ENCODE measurements at places on chromosomes 2 and 18.

DNA sequence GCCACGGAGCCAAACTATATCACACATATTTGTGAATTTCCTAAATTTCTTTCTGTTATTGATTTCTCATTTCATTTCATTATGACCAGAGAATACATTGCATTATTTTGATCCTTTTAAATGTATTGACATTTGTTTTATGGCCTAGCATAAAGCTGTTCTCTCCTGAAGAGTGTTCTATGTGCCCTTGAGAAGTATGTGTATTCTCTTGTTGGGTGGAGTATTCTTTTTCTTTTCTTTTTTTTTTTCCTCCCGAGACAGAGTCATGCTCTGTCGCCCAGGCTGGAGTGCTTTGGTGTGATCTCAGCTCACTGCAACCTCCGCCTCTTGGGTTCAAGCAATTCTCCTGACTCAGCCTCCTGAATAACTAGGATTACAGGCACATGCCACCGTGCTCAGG is 5.2 kb downstream of the HAUS1 start:
- no peak for DNase-seq

DNA sequence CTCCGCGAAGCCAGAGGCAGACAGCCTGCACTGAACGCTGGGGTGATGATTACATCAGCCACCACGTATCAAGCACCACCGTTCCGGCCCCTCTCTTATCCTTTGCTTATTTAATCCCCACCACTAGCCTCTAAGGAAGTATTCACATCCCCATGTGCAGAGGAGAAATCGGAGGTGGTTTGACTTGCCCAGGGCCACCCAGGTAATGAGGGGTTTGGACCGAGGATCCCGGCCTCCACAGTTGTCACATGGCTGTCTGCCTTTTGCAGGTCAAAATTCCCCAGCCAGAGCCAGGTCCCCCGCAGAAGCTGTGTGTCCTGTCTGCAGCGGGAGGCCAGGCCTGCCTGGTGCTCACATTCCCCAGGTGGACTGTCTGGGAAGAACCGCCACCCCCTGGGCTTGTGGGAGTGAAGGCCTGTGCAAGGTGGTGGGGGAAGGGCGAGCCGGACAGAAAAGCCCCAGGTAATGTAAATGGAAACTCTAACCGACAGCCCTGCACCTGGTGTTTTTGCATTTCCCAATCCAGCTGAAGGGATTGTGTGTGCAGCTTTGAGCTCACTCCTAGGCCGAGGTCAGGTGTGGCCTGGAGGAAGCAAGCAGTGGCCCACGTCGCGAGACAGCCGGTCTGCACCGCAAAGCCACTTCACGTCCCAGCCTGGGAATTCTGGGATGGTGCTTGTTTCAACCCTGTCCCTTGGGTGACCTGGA is 108.5 kb upstream of the ID2 start:
- no peak for DNase-seq

DNA sequence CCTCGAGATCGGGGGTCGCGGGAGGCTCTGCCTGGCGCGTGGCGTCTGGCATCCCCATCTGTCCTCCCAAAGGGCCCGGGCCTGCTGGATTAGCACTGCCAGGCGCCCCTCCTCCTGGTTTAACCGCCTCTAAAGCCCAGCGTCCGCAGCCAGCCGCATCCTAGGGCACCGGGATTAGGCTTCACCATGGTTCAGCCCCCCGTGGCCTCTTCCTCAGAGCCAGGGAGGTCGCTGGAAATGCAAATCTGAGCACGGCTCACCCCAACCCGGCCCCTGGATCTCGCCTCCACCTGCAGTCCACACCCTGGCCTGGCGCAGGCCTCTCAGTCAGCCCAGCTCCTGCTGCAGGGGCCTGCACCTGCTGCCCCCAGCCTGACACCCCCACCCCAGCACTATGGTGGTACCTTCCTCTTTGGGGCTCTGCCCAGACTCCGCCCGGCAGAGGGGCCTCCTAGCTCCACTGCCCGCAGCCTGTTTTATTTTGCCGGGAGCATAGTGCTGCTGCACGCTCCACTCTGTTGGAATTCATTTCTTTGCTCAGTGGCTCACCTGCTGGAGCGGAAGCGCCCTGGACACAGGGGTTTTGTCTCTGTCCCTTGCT is 13.2 kb downstream of the PRELID3A start:
- peak; percentile 44 for DNase-seq

- DNase-seq, result no peak
Observed at GRCh38 chr2:151361674-151362370, 4.4 kb downstream of the TNFAIP6 start.

DNA sequence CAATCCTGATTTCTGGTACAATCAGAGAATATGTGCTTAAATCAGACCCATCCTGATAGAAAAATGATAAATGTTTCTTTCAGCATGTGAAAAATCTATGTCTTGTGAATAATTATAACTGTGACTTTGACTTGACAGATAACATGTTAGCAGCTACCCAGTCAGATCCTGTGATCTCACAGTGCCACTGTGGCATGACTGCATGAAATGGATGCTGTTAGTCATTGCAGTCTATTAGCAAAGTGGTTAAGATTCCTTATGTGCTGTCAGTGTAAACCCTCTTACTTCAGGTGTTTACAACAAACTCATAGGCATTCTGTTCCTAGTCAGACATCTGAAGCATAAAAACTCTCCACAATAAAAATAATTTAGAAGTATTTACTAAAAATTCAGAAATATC is 244.6 kb upstream of the RND3 start:
- no peak for DNase-seq

DNA sequence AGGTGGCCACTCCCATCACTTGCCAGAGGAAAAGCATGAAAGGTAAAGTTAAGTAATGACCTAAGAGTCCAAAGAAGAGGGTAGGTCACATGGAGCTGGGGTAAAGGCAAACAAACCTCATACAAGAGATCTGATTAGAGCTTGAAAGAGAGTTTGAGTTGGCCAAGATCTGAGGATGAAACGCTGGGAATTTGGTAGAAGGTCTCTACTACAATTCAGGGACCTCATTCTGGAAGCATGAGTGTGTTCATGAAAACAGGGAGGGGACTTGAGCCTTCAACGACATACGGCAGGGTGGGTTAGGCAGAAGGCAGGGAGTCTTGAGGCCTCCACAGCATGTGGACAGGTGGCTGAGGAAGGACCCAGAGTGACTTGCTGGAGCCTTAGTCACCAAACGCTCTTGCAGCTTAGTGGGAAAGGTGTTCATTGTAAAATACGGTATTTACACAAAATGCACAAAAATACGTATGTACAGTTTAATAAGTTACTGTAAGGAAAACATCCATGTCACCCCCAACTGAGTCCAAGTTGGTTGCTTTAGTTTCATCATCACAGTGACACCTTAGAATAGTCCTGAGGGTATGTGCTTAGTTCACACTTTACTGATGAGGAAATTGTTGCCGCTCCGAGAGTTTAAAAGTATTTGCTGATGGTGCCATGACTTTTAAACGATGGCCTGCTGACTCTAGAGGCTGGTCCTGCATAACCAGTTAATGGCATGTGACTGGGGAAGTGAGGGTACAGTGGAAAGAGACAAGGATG is 5.0 kb upstream of the FARP2 start:
- no peak for DNase-seq

DNA sequence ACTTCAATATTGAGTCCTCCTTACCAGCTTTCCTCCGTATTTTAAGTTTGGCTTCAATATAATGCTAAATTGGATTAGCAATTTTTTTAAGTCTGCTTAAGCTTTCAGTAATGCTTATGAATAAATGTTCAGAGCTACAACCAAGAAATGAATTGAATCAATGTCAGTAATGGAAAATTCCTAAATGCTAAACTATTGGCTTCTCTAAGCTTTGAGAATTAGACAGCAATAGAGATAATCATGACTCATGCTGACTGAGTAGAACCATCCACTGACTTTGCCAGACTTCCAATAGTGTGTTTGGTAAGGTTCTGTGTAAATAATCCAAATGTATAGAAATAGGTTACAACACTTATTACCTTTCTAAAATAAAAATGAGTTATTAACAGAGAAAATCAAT is 8.9 kb upstream of the PDE1A start:
- no peak for DNase-seq

GRCh38 chr18:80147418-80148325 is 38.6 kb downstream of the ADNP2 start:
- peak; percentile 56 for DNase-seq

- DNase-seq, result no peak
Observed at GRCh38 chr2:19893520-19894133, 8.2 kb downstream of the TTC32 start.

- peak; percentile 17 for DNase-seq
Observed at GRCh38 chr2:177547122-177547521, 154.5 kb downstream of the AGPS start.

- no peak for DNase-seq
Observed at GRCh38 chr2:35246702-35247101, 1108.9 kb upstream of the CRIM1 start.

DNA sequence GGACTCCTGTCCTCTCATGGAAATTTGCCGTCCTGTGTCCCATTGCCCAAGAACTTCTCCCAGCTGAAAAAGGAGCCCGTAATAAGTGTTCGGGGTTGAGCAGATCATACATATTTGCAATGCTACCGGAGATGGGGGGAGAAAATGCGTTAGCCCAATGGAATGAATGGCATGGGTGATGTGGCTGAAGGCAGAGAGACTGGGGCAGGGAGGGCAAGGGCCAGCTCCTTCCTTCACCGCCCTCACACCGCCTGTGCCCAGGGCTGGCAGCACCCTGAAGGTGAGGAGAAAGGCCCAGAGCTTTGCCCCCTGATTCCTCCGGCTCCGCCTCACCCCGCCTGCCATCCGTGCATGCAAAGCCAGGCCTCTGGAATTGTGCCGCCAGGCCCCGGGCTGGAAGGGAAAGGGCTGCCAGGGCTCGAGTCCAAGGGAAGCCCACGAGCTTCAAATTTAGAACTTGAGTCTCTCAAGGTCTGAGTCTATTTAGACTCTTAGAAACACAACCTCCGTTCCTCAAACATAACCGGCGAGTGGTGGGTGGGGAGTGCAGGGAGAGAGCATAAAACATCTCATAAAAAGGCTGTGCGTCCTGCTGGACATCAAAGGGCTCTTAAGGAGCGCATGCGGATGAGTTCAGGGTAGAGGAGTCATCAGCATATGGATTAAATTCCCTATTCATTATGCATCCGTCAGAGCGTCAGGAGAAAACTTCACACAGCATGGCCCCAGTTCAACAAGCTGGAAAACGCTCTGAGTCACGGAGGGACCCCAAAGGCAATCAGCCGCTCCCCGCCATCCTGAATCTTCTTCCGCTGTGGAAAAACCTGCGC is 121.7 kb upstream of the GLI2 start:
- DNase-seq, result no peak

GRCh38 chr2:172101821-172102390 is 794 bp downstream of the DLX2 start:
- DNase-seq, result no peak

- peak; percentile 18 for DNase-seq
Observed at GRCh38 chr2:134583462-134583861, 135.3 kb downstream of the TMEM163 start.

- no peak for DNase-seq
Observed at GRCh38 chr2:70541481-70542020, 12.1 kb downstream of the TGFA start.

DNA sequence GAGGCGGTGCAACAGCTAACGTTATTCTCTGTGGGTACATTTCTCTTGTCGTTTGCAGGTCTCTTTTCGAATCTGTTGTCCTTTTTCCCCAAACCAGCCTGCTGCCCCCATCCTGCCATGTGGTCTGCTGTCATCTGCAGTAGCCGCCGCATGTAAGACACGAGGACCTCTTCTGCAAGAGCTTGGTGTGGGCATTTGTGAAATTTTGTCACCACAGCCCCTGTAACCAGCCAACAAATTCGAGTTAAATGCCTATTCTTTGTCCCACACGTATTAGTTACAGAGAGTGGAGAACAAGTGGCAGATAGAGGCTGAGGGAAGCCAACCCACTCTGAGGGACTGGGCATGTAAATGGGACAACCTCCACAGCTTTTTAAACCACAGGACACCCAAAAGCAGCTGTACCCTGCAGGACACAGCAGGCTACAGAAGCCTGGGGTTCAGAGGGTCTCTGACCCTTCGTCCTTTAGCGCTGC is 35.0 kb downstream of the ITGA6 start:
- no peak for DNase-seq

DNA sequence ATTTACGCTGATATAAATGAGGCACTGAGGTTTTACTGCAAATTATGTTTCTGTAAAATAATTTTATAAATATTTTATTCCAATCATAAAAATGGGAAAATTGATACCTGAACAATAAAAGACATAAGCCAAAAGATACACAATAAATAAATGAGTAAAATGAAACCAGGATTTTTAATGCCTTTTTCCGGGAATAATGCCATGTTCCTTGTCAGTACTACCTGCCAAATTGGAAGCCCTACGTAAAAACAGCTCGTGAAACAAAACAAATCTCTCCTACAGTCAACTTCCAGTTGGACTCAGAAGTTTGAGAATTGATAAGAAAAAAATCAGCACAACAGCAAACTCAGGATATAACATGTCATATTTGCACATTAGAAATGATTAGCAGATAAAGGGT is 18.0 kb downstream of the GALNT3 start:
- no peak for DNase-seq

GRCh38 chr2:862731-863466 is 87.8 kb upstream of the SNTG2 start:
- no peak for DNase-seq

DNA sequence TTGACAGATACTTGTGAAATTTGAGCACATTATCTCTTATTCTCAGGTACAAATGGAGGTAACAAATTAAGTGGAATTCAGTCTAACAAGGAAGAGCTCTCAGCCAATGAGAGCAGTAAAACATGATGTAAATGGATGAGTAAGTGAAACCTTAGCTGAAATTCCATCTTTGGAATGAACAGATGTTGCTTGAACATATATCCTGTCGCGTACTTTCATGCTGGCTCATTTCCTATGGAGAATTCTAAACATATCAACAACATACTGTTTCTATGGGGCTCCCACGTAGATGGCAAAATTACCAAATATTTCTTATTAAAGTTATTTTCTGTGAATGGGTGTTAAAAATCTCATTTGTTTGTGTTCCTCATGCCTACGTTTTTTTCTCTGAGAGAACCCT is 256.3 kb upstream of the LINC00305 start:
- DNase-seq, result no peak

DNA sequence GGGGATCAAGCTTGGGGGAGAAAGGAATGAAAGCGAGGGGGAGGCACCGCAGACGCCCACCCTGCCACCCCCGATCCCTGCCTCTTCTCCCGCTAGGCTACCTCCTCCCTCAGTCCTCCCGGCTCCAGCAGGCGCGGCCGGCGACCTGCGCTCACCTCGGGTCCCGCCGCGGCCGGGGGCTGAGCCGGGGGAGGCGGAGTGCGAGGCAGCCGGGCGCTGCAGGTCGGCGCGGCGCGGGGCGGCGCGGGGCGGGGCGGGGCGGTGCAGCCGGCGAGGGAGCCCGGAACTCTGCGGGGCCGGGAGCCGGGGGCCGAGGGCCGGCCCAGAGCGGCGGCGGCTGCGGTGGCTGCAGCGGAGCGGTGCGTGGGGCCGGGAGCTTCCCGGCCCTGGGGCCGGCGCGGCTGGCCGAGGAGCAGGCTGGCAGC is 477 bp downstream of the ACVR1 start:
- no peak for DNase-seq

GRCh38 chr18:55695091-55695490 is 107.1 kb upstream of the TCF4 start:
- DNase-seq, result no peak

DNA sequence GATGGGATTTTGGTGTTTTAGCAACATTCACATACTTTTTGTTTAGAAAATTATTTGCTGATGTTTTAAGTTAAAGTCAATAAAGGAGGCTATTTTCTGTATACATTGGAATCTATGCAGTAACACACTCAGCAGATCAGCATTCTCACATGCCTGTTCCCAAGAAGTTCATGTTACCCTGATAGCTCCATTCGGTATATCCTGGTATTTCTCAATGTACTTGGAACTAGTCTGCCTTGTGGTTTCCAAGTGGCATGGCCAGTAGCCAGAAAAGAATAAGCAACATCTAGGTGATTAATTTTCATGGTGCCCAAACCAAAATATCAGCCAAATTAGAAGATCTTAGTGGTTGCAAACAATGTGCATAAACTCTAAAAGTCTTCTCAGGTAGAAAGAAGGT is 5.2 kb upstream of the NCAPH start:
- DNase-seq, result no peak

Data from GM12891 (cell line).